ENCODE measurements at places on chromosomes 11 and 22.

DNA sequence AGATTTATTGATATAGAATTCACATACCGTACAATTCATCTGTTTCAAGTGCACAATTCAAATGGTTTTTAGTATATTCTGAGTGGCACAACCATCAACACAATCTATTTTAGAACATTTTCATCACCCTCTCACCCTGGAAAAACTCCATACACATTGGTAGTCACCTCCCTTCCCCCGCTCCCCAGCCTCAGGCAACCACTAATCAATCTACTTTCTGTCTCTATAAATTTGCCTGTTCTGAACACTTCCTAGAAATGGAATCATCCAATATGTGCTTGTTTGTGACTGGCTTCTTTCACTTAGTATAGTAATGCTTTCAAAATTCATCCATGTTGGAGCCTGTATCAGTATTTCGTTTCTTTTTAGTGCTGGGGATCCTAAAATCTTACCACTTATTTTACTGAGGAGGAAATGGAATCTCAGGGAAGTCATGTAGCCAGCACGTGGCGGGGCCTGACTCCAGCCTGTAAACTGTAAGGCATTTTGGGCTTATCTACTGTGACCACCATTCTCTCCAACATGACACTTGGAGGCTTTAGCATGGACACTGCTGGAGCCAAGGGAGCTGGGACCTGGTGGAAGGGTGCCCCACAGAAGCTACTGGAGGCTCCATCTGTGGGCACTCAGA, 905 bp upstream of the UCP3 start:
- no peak for DNase-seq

DNA sequence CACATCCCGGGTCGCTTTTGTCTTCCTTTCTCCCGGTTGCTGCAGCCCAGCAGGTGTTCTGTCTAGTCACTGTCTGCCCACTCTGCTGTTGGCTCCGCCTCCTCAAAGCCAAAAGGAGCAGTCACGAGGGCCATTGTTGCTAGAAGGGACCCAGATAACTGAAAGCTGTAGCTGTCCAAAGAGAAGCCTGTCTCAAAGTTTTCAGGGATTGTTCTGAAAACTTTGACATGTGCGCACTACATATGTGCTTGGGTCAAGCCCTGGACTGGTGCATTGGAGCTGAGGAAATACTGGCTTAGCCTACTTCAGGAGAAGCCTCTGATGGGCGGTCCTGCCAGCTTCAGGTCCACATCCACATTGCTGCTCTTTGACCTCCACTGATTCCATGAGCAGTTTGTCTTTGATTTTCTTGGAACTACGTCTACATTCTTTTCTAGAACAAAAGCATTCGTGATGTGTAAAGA, 8.8 kb upstream of the OR2AT4 start:
- no peak for DNase-seq

DNA sequence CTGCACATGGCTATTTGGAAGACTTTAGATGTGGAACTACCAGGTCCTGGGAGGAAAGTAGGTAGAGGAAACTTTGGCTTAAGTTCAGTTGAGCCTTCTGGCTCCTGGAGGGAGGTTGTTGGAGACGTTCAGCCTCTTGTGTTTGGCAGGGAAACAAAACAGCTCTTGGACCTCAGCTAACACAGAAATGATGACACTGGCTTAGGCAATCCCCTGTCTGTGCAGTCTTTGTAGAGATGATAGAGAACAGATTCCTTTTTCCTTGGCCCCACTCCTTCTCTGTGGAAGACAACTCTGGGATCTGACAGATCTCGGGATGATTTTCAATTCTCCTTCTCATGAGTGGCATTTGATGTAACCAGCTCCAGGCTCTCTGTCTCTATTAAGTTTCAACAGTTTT, 428.5 kb downstream of the TMEM135 start:
- DNase-seq, result no peak

GRCh38 chr11:134841972-134842371, 429.9 kb upstream of the B3GAT1 start:
- DNase-seq, result no peak

GRCh38 chr11:79400717-79401330, 40.0 kb downstream of the TENM4 start:
- DNase-seq, result no peak

DNA sequence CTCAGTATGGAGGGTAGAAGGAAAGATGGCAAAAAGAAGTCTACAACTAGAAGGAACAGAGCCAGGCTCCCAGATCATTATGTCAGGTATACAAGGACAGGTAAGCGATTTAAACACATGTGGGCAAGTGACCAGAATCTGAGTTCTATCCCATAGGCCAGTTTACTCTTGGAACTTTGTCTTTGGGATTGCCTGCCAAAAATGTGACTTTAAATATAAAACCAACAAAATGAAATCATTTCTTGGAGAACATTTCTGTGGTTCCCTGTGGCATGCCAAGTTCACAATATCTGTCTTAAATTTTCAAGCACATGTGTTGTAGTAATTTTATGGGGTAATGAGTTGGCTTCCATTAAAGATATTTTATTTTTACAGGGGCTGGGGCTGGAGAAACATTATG, 141.0 kb downstream of the SLC17A6 start:
- DNase-seq, result no peak

- no peak for DNase-seq
Measured at GRCh38 chr11:116855413-116855812, 18.0 kb upstream of the APOA1 start.

DNA sequence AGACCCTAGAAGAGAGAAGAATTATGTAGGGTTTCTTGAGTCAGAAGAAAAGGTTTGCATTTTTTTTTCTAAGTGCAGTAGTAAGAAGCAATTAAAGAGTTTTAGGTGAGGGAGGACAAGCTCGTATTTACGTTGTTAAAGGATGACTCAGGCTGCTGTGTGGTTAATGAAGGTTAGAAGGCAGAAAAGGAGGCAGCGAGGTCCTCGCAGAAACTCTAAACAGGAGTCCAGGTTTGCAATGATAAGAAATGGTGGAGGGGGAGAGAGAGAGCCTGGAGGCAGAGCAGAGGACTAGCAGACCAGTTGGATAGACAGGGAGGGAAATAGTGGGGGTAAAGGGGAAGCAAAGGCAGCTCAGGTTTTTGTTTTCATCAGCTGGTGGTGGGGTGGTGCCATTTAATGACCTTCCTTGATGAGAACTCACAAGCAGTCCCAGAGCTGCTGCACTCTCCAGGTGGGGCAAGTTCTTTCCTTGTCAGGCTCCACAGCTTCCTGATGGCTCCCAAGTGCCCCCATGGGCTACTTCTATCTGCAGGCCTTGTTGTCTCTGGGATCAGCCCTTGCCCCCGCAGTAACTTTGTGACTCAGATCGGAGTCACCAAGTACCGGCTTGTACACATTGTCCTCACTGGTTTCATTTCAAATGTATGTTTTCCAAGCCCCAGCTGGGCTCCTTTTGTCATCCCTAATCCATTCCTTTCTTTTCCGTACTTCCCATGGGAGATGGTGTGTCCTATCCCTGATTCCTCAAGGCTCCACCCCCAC, 8.3 kb upstream of the INSC start:
- no peak for DNase-seq

DNA sequence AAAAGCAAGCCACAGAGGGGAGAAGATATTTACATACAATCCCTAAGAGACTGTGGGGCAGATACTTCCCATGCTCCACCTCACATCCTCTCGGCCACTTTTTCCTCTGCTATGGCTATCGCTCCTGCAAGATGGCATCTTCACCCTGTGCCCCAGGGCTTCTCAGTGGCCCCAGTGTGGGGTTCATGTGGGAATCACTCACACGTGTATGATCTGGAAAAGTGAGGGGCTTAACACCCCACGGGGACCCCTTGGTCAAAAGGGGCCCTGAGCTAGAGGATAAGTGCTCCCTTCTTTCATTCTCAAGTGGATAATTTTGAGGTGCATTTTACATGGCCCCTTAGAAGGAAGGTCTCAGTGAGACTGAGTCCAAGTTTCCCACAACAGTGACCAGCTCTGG, 28.7 kb downstream of the C11orf58 start:
- DNase-seq, result no peak

- no peak for DNase-seq
Measured at GRCh38 chr22:30864441-30865420, 103.8 kb downstream of the MORC2 start.

GRCh38 chr11:96200243-96200642, 142.8 kb downstream of the MAML2 start:
- DNase-seq, result no peak

DNA sequence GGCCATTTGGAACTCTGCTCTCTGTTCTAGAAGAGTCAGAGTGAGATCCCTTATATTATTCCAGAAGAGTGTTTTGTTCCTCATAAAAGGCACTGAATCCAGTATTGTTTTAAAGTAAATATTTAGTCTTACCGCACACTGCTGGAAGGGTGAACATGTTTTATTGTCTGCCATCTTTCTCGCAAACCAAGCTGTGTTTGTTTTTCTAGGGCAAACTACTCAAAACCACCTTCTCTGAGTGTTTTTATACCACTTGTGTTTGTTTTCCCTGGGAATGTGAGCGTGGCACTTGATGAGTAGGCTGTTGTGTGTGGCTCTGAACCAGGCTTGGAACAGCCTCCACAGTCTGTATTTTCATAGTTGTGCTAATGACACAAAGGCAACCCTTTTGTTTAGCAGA, 89.8 kb downstream of the DBX1 start:
- DNase-seq, result no peak

GRCh38 chr11:112626731-112627130, 334.5 kb upstream of the NCAM1 start:
- no peak for DNase-seq

DNA sequence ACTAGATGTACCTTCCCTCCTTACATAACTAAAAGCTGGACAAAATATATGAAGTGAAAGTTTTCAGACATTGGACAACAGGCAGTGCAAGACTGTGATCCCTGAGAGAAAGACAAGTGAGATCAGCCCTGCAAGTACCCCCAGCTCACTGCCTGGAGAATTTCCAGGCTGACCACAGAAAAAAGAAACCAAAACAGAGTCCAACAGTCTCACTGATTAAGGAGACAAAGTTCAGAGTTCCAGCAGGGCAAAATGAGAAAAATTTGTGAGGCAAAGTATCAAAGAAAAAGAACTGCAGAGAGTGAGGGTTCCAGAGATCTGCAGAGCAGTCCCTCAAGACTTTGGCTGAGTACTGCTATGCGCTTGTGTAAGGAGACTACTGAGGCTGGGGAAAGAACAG, 47.3 kb upstream of the TMEM45B start:
- no peak for DNase-seq
